ENCODE measurements at places on chromosomes 12 and 14. TPM values are rescaled to one million over a fixed set of nuclear protein-coding genes. Genes with fewer than 3 reads are reported as not detected.

The B4GALNT3 gene
- polyA plus RNA-seq, result not detected

DNA sequence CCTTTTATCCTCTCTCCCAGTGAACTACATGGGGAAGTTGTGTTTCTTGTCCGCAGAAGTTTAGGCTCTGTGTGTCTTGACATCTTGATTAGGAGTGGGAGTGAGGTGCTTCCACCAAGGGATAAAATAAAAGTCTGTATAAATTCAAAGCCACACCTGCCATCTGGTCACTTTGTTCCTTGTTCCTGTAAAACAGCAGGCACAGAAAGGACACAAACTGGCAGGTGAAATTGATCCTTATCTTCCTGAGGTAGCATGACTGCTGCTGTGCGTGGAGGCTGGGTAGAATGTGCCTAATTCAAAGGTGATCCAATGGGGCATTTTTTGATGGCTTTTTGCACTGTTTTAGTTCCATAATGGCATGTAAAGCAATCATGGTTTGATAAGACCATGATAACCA is 104.3 kb upstream of the KITLG start:
- no peak for DNase-seq

- DNase-seq, result no peak
Observed at GRCh38 chr12:1553987-1554982, 40.1 kb downstream of the FBXL14 start.

- no peak for DNase-seq
Observed at GRCh38 chr12:24177889-24178288, 228.4 kb upstream of the SOX5 start.

GRCh38 chr12:116759783-116760621 is 21.9 kb downstream of the RNFT2 start:
- DNase-seq, result no peak

The SLC5A8 gene
- polyA plus RNA-seq, result not detected
